ENCODE measurements at places on chromosomes 12 and 14.

GRCh38 chr14:77251870-77252269 lies 19.1 kb downstream of the NGB start:
- H3K27me3 ChIP-seq, result no peaks in the 10 kb centered on the region
- DNase-seq, result no peak
- H3K4me1 ChIP-seq, result no peaks in the 10 kb centered on the region
- no peak overlapping the region for H3K4me3 ChIP-seq

- no peak overlapping the region for H3K27ac ChIP-seq
- no peak overlapping the region for H3K4me3 ChIP-seq
- no peaks in the 10 kb centered on the region for H3K36me3 ChIP-seq
- H3K4me1 ChIP-seq, result peaks cover 3% of the 10 kb centered on the region
- no peak for DNase-seq
These were observed 36.7 kb upstream of the RIMBP2 start for GRCh38 chr12:130752692-130753230.

DNA sequence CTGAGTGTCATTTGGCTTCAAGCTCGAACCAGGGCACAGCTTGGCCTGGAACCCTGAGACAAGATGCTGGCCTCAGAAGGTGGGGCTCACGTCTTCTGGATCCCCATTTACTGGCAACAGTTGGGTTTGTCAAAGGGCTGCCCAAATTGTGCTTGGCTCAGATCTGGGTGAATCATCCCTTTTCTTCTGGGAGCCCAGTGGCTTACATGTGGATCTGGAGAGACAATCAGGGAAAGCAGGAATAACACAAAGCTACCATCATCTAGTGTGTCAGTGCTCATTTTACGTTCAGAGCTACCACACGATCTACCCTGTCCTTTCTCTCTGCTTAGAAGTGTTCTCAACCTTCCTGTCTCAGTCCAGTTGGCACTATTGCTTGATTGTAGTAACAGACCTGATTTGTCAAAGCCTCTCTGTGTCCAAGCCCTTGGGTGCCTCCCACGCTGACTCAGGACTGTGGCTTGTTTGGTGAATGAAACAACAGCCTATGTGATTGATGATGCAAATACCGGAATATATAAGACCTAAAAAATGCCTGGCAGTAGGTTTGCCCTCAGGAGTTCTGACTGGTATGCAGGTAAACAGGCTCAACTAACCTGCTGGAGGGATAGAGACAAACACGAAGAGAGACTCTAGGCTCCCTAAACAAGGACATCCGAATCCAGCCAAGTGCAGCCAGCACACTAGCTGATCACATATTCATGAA lies 974.3 kb downstream of the VRK1 start:
- no peak for DNase-seq
- no peaks in the 10 kb centered on the region for H3K27me3 ChIP-seq
- peak overlapping the region; percentile 44 for H3K27ac ChIP-seq

DNA sequence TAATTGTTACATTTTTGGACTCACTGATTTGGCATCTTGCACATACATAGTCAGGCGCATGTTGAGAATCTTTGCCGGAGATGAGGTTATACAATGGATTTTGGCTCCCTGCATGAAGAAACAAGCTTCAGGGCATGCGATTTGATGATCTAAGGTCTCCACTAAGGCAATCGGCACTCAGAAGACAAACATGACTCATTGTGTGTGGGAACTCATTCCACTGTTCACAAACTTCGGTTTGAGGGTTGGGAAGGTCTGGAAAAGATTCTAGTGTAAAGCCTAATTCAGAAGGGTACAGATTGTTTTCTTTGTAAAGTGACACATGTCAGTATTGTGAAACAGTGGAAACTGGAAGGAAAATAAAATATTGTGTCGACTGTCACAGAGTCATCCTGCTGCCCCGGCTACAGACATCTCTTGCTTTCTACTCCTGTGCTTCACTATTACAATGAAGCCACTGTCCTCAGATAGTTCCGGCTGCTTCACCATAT lies 192.6 kb upstream of the HMGA2 start:
- peaks cover 30% of the 10 kb centered on the region for H3K4me1 ChIP-seq
- H3K27ac ChIP-seq, result peak overlapping the region; percentile 85
- H3K27me3 ChIP-seq, result no peaks in the 10 kb centered on the region
- DNase-seq, result peak; percentile 62
- no peak overlapping the region for H3K4me3 ChIP-seq
- H3K36me3 ChIP-seq, result no peaks in the 10 kb centered on the region

DNA sequence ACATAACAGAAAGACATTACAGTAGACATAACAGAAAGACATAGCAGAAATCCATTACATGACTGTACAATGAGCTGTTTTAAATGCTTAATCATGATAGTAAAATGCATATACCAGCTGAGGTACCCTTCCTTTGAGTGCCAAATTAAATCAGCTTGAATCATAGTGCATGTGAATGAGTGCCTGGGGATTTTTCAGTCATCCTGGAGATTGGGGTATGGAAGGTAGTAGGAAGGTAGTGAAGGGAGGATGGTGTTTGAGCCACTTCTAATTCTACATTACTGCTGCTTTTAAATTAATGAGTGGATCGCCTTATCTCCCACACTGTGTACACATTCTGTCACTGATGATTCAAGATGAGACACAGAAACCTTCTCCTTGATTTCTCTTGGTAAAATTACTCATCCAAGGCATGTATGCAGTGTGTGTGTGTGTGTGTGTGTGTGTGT lies 534.2 kb downstream of the LRFN5 start:
- H3K27me3 ChIP-seq, result no peaks in the 10 kb centered on the region
- H3K27ac ChIP-seq, result no peak overlapping the region
- DNase-seq, result no peak
- no peaks in the 10 kb centered on the region for H3K36me3 ChIP-seq
- H3K4me3 ChIP-seq, result no peak overlapping the region
- H3K4me1 ChIP-seq, result no peaks in the 10 kb centered on the region

- no peaks in the 10 kb centered on the region for H3K27me3 ChIP-seq
- no peaks in the 10 kb centered on the region for H3K36me3 ChIP-seq
- no peak overlapping the region for H3K27ac ChIP-seq
- no peak for DNase-seq
These were observed 93.8 kb downstream of the GALC start for GRCh38 chr14:87899228-87899627.

- no peak for DNase-seq
- H3K27ac ChIP-seq, result no peak overlapping the region
- no peak overlapping the region for H3K4me3 ChIP-seq
- H3K4me1 ChIP-seq, result peaks cover 17% of the 10 kb centered on the region
- no peaks in the 10 kb centered on the region for H3K27me3 ChIP-seq
- H3K36me3 ChIP-seq, result no peaks in the 10 kb centered on the region
These were observed 27.4 kb downstream of the NELL2 start for GRCh38 chr12:44848703-44849085.

DNA sequence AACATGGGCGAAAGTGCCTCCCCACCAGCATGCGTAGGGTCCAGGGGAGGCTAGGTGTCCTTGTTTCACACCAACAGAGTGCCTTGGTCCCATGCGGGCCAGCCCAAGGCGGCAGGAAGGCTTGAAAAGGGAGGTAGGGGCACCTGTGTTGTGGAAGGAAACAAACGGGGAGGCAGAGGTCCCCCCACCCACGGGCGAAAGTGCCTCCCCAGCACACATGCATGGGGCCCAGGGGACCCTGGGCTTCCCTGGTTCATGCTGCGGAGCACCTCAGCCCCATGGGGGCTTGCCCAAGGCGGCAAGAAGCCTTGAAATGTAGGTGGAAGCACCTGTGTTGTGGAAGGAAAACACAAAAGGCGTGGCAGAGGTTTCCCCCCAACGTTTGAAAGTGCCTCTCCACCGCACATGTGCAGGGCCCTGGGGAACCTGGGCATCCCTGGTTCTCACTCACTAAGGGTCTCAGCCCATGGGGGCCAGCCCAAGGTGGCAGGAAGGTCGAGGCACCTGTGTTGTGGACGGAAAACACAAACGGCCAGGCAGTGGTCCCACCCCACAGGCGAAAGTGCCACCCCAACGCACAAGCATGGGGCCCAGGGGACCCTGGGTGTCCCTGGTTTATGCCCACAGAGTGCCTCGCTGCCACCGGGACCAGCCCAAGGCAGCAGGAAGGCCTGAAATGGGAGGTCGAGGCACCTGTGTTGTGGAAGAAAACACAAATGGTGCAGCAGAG lies 374.7 kb downstream of the ALG10 start:
- DNase-seq, result peak; percentile 69
- no peak overlapping the region for H3K27ac ChIP-seq
- H3K36me3 ChIP-seq, result no peaks in the 10 kb centered on the region
- no peaks in the 10 kb centered on the region for H3K27me3 ChIP-seq
- no peak overlapping the region for H3K4me3 ChIP-seq

DNA sequence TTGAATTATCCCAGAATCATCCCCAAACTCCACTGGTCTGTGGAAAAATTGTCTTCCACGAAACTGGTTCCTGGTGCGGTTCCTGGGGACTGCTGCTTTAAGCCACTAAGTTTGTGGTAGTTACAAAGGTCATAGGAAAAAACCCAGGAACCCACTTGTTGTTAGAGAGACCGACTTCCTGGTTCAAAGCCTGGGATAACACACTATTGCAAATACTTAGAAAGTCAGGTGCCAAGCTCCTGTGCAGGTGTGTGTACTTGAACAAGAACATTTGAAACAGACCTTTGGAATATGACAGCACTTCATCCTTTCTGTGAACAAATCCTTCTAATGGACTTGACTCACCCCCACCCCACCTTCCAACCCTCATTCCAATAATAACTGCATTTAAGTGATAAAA lies 519.6 kb downstream of the GLT1D1 start:
- H3K27me3 ChIP-seq, result no peaks in the 10 kb centered on the region
- H3K4me1 ChIP-seq, result no peaks in the 10 kb centered on the region
- no peaks in the 10 kb centered on the region for H3K36me3 ChIP-seq
- no peak overlapping the region for H3K4me3 ChIP-seq
- DNase-seq, result no peak

DNA sequence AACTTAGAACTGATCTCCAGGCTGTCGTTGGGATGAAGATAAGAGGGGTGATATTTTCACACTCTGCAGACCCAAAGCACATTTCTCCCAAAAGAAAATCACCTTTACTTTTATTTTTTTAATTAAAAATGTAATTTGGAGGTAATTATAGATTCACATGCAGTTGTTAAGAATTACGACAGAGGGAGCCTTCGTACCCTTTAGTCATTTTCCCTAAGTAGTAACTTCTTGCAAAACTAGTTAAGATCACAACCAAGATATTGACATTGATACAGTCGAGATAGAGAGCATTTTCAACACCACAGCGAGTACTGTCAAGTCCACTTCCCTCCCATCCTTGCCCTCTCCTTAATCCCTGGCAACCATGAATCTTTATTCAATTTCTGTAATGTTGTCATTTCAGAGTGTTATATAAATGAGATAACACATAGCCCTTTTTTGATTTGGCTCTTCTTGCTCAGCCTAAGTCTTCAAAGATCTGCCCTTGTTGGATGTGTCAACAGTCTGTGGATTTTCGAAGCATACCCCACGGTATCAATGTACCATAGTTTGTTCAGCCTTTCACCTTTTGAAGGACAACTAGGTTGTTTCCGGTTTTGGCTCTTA lies 39.6 kb downstream of the DNAH10 start:
- H3K4me1 ChIP-seq, result no peaks in the 10 kb centered on the region
- no peaks in the 10 kb centered on the region for H3K27me3 ChIP-seq
- H3K36me3 ChIP-seq, result no peaks in the 10 kb centered on the region

GRCh38 chr14:78022059-78022458 lies 148.1 kb upstream of the NRXN3 start:
- H3K27ac ChIP-seq, result no peak overlapping the region
- H3K27me3 ChIP-seq, result no peaks in the 10 kb centered on the region
- H3K4me1 ChIP-seq, result no peaks in the 10 kb centered on the region
- no peak for DNase-seq
- no peaks in the 10 kb centered on the region for H3K36me3 ChIP-seq

DNA sequence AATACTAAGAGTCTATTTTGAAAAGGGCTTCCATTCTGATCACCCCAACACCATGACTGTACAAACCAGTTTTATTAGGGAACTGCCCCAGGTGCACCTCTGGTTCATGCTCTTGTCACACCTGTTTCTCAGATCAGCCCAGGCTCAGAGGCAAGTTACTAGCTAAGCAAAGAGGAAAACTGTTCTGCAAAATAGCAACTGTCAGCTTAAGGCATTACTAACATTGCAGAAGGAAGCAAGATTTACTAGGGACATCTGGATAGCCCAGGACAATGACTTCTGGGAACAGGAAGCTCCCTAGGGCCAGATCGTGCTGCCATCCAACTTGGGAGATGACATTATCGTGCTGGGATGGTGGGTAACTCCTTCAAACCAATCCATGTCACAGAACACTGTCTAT lies 30.1 kb downstream of the ANAPC7 start:
- DNase-seq, result no peak
- peak overlapping the region; percentile 79 for H3K27ac ChIP-seq
- H3K36me3 ChIP-seq, result peaks cover 52% of the 10 kb centered on the region
- H3K4me3 ChIP-seq, result no peak overlapping the region
- peaks cover 55% of the 10 kb centered on the region for H3K4me1 ChIP-seq

DNA sequence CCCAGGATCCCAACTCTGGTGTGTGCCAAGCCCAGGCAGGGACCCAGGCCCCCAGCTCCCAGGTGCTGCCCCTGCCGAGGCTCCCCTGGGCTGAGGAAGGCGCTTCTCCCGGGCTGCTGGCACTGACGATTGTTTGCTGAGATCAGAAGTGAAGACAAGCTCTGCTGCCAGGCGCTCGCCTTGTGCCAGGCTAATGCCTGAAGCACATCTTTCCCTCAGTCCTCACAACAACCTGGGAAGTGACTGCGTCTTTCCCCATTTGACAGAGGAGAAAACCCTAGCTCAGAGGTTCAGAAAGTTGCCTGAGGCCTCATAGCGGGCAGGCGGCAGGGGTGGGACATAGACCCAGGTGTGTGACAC lies 36.8 kb downstream of the ANKRD9 start:
- H3K4me1 ChIP-seq, result peaks cover 14% of the 10 kb centered on the region
- H3K27ac ChIP-seq, result peak overlapping the region; percentile 56
- no peaks in the 10 kb centered on the region for H3K27me3 ChIP-seq
- peaks cover 4% of the 10 kb centered on the region for H3K36me3 ChIP-seq

DNA sequence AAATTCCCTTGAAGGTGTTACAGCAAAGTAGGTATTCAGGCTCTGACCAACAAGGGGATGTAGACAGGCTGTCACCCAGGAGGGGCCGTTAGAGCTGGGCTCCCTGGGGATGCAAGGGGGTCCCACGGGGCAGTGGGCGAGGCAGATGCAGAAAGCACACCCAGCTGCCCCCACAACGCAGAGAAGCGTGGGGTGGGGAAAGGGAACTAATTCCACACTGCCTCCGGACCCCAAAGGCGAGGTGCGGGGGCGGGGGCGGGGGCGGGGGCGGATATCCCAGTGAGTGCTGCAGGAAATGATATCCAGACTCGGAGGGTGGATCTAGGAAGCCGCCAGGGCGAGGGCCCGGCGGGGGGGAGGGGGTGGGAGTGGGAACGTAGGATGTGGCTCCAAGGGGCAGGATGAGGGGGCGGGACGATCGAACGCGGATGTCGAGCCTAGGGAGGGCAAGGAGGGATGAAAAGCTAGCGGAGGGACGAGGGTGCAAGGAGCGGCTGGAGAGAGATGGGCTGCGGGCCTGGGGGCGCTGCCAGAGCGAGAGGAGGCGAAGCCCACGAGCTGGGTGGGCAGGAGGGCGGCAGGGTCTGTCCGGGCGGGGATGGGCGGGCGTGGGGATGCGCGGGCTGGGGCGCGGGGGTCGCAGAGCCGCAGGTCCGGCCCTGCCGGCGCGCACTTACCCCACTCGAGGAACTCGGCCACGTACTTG lies 874 bp downstream of the CDC42BPB start:
- H3K27ac ChIP-seq, result peak overlapping the region; percentile 96
- no peaks in the 10 kb centered on the region for H3K27me3 ChIP-seq
- H3K4me3 ChIP-seq, result peak overlapping the region; percentile 81
- no peak for DNase-seq
- H3K4me1 ChIP-seq, result peaks cover 42% of the 10 kb centered on the region
